ENCODE measurements at places on chromosomes 7 and 10. TPM values are rescaled to one million over a fixed set of nuclear protein-coding genes. Genes with fewer than 3 reads are reported as not detected.

OPN1SW gene
- total RNA-seq: not detected

UPK3B gene
- total RNA-seq: 18.7 TPM

NSUN6 gene
- total RNA-seq: 3.6 TPM

FIS1 gene
- 113 TPM for total RNA-seq

TSPAN15 gene
- total RNA-seq: 106 TPM

TMEM176B gene
- total RNA-seq: not detected

CDNF gene
- 0.52 TPM for total RNA-seq

SNX8 gene
- 94.0 TPM for total RNA-seq

AMPH gene
- total RNA-seq: 0.18 TPM

DPYSL4 gene
- 19.3 TPM for total RNA-seq

MBL2 gene
- not detected for total RNA-seq

CNNM1 gene
- 21.9 TPM for total RNA-seq

STEAP1 gene
- 13.6 TPM for total RNA-seq

TMEM176A gene
- not detected for total RNA-seq

ITPRID1 gene
- total RNA-seq: not detected

TRPV5 gene
- total RNA-seq: not detected

ANKRD1 gene
- total RNA-seq: 41.9 TPM

Measured in A549 treated with ZK216348 at 1 μM for 4 hours (cell line).